Endothelial cell (in vitro differentiated cells): ENCODE measurements at places on chromosomes 4 and X. TPM values are rescaled to one million over a fixed set of nuclear protein-coding genes. Genes with fewer than 3 reads are reported as not detected.

DNA sequence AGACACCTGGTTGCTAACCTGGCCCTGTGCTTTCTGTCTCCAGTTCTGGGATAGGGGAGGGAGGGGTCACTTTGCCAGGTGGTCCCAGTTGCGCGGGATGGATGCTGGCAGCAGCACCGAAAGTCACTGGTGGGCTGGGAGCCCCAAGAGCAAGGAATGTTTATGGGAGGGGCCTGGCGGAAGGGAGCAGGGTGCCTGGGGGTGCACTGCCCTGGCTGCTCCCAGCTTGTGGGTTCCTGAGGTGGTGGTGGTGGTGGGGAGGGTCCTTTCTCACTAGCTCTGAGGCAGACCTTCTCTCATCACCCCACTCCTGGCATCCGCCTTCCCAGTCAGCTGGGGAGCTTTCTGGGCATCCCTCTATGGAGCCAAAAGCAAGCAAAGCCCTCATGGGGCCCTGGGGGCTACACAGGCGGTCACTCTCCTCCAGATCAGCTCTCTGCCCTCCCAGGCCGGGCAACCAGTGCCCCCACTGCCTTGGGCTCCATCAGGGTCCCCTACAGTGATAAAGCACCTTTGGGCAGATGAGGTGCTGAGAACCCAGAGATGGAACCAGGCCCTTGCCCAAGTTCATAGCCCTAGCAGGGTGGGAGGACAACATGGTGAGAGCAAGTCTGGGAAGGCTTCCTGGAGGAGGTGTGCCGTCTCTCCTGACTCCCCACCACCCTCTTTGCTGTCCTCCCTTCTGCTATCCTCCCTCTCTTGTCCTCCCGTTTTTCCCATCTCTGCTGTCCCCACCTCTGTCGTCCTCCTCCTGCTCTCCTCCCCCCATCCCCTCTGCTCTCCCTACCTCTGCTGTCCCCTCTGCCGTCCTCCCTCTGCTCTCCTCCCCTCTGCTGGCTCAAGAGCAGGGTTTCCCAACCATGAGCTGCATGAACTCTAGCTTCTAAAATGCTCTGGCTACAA, 16.0 kb downstream of the FGFR3 start:
- DNase-seq: no peak

DNA sequence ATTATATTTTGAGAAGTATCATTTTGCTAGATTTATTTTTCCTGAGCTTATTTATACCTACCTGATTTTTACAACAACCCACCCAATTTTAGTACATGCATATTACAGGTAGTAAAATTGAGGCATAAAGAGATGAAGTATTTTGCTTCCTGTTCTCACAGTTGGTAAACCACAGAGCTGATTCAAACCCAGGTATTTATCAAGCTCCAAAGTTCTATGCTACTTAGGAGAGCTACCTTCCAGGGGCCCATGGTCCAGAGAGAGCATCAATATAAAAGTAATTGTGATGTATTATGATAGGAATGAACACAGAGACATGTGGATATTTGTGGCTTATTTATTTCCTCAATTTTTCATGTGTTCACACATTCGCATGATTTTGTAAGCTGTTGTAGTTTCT, 20.2 kb upstream of the GBA3 start:
- no peak for DNase-seq

DNA sequence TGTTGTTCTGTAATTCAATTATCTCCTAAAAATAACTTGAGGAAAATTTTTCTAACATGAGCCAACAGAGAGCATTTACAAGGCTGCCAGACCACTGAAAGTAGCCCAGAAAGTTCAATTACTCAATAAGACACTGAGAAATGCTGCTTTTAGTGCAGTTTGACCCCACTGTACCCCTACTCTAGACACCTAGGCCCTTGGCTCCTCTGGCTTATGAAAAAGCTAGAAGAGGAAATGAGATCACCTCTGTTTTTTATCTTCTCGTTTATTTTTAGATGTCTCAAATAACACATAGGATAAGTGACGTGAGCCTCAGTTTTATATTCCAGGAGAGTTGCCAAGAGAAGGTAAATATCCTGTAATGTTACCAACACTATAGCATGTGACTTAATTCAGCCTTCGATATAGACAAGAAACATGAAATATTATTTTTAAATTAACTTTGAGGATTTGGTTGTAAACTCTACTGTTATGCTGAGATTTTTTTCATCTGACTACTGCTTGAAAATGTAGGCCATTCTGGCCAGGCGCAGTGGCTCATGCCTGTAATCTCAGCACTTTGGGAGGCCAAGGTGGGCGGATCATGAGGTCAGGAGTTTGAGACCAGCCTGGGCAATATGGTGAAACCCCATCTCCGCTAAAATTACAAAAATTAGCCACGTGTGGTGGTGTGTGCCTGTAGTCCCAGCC, 24.4 kb downstream of the TNIP3 start:
- no peak for DNase-seq

The STAP1 gene
- total RNA-seq: 3.5 TPM

The RAB41 gene
- not detected for total RNA-seq

The TRIM60 gene
- not detected for total RNA-seq
